ENCODE measurements at places on chromosomes 11 and 22. TPM values are rescaled to one million over a fixed set of nuclear protein-coding genes. Genes with fewer than 3 reads are reported as not detected.

- DNase-seq, result no peak
These were observed 565.8 kb upstream of the LRRC4C start for GRCh38 chr11:42025121-42025803.

- DNase-seq, result no peak
These were observed 216.5 kb downstream of the DYNC2H1 start for GRCh38 chr11:103325686-103326069.

DNA sequence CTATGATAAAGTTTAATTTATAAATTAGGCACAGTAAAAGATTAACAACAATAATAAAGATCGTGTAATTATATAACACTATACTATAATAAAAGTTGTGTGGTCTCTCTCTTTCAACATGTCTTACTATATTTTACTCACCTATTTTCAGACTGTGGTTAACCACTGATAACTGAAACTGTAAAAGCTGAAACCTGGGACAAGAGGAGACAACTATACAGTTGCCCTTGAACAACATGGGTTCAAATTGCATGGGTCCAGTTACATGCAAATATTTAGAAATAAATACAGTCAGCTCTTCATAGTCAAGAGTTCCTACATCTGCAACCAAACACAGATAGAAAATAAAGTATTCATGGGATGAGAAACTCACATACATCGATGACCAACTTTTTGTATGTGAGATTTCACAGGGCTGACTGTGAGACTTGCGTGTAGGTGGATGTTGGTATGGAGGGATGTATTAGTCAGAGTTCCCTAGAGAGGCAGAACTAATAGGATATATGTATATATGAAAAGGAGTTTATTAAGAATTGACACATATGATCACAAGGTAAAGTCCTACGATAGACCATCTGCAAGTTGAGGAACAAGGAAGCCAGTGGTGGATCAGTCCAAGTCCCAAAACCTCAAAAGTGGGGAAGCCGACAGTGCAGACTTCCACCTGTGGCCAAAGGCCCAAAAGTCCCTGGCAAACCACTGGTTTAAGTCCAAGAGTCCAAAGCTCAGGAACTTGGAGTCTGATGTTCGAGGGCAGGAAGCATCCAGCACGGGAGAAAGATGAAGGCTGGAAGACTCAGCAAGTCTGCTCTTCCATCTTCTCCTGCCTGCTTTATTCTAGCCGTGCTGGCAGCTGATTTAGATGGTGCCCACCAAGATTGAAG, 359.5 kb downstream of the INSC start:
- no peak for DNase-seq

GRCh38 chr11:75188671-75189070, 37.8 kb downstream of the SLCO2B1 start:
- no peak for DNase-seq

- DNase-seq, result no peak
These were observed 204.1 kb upstream of the SEZ6L start for GRCh38 chr22:25964961-25965730.

DNA sequence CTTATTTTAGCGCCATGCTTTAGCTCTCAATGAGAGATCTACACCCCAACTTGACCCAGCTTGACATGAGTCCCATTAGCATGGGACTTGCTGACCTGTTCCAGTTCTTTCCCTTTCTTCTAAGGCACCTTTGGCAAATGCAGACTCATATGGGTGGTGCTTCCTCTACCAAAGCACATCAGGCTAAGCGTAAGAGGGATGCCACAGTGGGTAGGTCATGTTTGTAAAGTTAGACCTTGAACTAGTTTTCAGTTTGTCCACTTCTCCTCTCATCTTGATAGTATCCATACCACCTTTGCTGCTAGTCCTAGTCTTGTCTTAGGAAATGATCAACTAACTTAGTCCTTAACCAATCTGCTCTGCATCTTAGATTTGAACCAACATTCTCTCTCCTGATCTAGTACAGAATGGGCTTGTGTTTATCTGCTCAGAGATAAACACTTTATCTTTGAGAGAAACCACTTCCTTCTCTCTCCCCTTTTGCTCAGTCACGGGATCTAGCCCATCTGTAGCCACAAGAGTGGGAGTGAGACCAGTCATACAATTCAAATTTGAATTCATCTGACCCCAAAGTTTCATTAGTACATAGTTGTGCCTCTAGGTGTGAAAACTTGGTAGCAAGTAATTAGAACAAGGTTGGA, 72.1 kb upstream of the CD44 start:
- DNase-seq, result no peak

DNA sequence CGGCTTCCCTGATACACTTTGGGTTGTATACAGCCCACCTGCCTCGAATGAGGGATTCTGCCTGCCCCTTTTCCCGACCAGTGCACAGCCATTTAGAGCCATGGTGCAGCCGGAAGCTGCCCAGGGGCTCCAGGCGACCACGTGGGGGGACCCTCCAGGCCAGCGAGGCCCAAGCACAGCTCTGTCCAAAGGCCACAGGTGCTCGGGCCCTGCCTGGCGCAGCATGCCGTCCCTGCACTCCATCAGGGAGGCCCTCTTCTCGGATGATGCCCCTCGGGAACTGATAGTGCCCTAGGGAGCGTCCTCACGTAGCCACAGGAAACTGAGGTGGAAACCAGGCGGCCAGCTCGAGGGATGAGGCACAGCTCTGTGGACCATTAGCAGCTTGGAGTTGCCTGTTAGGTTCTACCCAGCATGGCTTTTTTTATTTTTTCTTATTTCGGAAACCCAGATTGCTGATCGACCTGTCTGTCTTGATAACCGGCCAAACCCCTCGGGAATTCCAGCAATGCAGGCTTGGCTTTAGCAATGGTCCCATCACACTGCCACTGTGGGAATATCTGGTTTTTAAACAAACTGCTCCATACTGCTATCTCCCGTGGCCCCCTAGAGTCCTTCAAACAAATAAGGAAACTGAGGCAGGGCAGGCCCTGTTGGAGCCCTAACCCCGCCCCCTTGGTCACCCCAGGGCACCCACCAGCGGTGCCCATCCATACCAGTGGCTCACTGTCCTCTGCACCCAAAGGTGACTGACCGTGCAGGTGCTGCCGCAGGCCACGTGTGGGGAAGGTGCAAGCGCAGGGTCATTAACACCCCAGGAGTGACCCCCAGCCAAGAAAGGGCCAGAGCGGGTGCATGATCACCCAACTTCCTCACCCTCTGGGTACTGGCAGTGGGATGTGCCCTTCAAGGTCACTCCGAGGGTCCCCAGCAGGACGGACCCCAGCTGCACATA, 8.0 kb downstream of the ANO1 start:
- DNase-seq, result no peak

DNA sequence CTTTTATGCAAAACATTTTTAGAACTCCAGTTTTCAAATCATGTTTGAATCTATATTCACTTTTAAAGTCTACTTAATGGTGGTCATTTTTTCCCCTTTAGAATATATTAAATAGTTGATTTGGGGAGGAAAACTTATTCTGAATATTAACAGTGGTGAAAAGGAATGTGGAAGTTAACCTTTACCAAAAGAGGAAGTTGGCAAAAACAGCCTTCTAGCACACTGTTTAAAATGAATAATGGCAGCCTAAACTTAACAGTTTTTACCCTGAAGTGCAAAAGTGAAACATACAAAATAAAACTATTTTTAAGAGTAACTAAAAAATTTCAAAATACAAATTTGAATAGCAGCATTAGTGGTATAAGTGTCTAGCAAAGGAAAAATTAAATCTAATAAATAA, 86.4 kb downstream of the GRK3 start:
- no peak for DNase-seq

- DNase-seq, result no peak
These were observed 20.1 kb downstream of the KMT5B start for GRCh38 chr11:68193018-68193417.

GRCh38 chr11:126630893-126631798, 275.7 kb downstream of the ST3GAL4 start:
- no peak for DNase-seq

DNA sequence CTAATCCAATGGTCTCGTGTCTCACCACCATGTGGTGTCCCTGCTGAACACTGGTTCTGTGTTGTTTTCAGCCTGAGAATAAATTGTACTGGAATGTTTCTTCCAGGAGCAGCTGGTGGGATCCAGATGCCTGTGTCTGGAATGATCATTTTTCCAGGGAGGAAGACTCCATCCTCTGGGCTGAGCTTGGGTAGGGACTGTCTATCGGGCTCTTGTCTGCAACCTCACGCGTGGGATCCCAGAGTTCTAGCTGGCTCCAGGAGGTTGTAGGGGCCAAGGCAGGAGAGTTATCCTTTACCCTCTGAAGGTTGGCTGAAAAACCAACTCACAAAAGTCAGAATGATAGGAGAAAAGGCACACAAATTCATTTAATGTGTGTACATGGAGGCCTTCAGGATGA, 144.1 kb upstream of the B3GAT1 start:
- peak; percentile 9 for DNase-seq

DNA sequence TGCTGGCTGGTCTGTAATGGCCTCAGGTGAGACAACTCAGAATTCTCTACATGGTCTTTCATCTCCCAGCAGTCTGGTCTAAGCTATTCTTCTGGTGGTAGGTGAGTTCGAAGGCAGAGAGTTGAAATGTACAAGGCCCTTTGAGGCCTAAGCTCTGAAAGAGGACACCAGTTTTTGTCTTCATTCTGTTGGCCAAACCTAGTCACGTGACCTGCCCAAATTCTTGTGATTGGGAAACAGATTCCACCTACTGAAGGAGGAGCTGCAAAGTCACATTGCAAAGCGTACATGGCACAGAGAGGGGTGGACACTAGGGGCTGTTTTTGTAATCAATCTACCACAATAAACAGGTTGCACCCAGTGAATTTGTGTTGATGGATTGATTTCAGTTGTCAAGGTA, 193.5 kb downstream of the NAV2 start:
- no peak for DNase-seq

GRCh38 chr11:206526-207207, 532 bp downstream of the BET1L start:
- no peak for DNase-seq

- no peak for DNase-seq
These were observed 57.1 kb upstream of the OLFML1 start for GRCh38 chr11:7428196-7428595.

DNA sequence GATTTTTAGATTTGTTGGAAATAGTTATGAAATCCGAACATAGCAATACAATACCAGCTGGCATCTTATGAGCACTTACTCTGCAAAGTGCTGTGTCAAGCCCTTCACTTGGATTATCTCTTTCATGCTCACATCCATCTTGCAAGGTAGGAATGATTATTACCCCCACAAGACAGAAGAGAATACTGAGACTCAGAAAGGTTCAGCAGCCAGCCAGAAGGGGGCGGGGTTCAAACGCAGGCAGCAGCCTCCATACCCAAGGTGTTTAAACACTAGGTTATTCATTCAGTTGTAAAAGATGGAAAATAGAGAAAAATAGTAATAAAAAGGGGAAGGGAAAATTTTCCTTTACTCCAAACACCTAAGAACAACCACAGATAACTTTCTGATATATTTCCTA, 158.5 kb downstream of the CCDC34 start:
- peak; percentile 54 for DNase-seq

- peak; percentile 28 for DNase-seq
These were observed 56.8 kb upstream of the THY1 start for GRCh38 chr11:119479685-119480275.

- no peak for DNase-seq
These were observed 52.7 kb downstream of the CLPB start for GRCh38 chr11:72381584-72382090.

DNA sequence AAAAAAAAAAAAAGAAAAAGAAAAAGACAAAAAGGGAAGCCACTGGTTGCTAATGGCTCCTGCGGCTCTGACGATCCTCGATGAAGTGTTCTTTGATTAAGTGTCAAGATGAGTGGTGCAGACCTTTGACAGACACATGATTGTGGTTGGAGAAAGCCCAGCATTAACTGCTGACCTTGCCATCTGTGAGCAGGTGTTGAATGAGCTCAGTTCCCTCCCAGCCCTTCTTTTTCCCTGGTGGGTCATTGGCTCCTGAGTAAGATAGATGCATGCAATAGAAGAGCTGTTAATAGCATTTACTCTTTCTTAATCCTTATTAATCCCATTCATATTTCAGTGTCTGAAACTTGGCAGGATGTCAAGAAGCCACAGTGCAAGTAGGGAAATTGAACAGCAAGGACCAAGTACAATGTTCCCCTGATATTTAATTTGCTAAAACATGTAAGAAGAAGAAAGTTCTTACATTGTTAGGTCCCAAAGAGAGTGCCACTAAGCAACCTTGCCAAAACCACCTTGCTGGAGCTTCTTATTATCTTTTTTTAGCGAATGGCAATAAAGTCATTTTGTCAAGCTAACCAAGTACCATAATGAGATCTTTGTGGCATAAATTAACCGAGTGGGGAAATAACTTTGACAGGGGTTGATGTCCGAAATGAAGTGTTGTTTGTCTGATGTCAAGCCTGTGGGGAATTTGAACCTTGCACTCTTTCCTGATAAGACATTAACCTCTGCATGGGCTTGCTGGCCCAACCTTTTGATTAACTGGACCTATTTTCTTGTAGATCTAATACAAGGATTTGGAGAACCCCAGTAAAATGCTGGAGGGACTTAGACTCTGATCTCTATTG, 113.7 kb downstream of the PTPRJ start:
- DNase-seq, result no peak

- no peak for DNase-seq
These were observed 25.6 kb downstream of the MRPL21 start for GRCh38 chr11:68878022-68878421.

DNA sequence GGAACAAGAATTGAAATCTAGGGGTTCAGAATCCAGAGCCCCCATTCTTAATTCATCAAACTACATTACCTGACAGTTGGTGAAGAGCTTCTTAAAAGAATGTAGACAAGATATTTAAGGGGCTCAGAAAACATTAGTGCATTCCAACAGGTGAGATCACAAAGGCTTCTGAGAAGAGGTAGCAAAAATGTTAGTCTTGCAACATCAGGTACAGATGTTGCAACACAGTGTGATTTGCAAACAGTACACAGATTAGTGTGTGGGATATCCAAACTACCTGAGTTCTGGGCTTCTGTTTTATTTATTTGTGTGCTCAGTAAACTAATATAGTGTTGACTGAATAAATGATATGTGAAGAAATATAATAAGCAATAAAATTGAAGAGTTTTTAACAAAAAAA, 11.8 kb downstream of the CASP4 start:
- DNase-seq, result no peak

Gene DBX1
- polyA plus RNA-seq, result not detected

Gene ZNF215
- polyA plus RNA-seq, result 0.15 TPM

Gene SERHL2
- 1.6 TPM for polyA plus RNA-seq

Gene PANX3
- not detected for polyA plus RNA-seq

Gene ELMOD1
- polyA plus RNA-seq, result 0.14 TPM

Gene SEPTIN5
- 2.2 TPM for polyA plus RNA-seq

Gene PAAF1
- polyA plus RNA-seq, result 9.0 TPM

Gene TIMP3
- 30.7 TPM for polyA plus RNA-seq

Gene CCND1
- polyA plus RNA-seq, result 100 TPM

Gene GRIA4
- not detected for polyA plus RNA-seq
